ENCODE measurements at places on chromosomes 16 and 17.
A peak's percentile ranks its signal among the peaks of the same experiment; 100 is the strongest.

DNA sequence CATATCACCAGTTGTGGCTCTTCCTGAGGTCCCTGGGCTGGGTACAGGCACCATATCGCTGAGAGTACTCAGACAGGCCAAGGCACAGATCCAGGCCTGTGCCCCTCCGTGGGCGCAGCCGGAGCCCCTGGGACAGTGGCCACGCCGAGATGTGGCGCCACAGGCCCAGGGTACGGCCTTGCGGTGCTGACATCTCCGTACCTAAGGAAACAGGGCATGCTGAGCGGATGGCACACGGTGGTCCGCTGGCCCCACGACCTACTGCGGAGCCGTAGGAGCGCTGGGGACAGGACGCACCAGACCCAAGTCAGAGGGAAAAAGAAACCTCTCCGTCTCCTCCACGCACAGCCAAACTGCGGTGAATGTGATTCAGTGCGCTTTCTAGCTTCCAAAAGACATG lies 26.5 kb downstream of the NDUFAF8 start:
- DNase-seq = no peak
- peaks cover 26% of the 10 kb centered on the region for H3K36me3 ChIP-seq
- no peaks in the 10 kb centered on the region for H3K27me3 ChIP-seq
- no peaks in the 10 kb centered on the region for H3K4me1 ChIP-seq

GRCh38 chr17:39283896-39284295 lies 58.2 kb upstream of the STAC2 start:
- DNase-seq = no peak
- H3K27ac ChIP-seq = no peak overlapping the region
- no peaks in the 10 kb centered on the region for H3K4me1 ChIP-seq
- no peaks in the 10 kb centered on the region for H3K27me3 ChIP-seq
- H3K4me3 ChIP-seq = no peak overlapping the region

- no peak overlapping the region for H3K4me3 ChIP-seq
- no peak overlapping the region for H3K27ac ChIP-seq
- H3K36me3 ChIP-seq = peaks cover 71% of the 10 kb centered on the region
- no peaks in the 10 kb centered on the region for H3K27me3 ChIP-seq
Measured at GRCh38 chr16:3317315-3317999, 12.2 kb downstream of the ZNF75A start.

- H3K36me3 ChIP-seq = no peaks in the 10 kb centered on the region
- H3K4me1 ChIP-seq = no peaks in the 10 kb centered on the region
- peaks cover 42% of the 10 kb centered on the region for H3K27me3 ChIP-seq
- no peak for DNase-seq
- H3K27ac ChIP-seq = no peak overlapping the region
- H3K4me3 ChIP-seq = no peak overlapping the region
Measured at GRCh38 chr17:40671282-40671681, 6.3 kb upstream of the KRT222 start.

- no peak overlapping the region for H3K4me3 ChIP-seq
- H3K36me3 ChIP-seq = peaks cover 21% of the 10 kb centered on the region
- no peaks in the 10 kb centered on the region for H3K27me3 ChIP-seq
- H3K27ac ChIP-seq = no peak overlapping the region
Measured at GRCh38 chr16:24168856-24169255, 87.3 kb upstream of the CACNG3 start.

DNA sequence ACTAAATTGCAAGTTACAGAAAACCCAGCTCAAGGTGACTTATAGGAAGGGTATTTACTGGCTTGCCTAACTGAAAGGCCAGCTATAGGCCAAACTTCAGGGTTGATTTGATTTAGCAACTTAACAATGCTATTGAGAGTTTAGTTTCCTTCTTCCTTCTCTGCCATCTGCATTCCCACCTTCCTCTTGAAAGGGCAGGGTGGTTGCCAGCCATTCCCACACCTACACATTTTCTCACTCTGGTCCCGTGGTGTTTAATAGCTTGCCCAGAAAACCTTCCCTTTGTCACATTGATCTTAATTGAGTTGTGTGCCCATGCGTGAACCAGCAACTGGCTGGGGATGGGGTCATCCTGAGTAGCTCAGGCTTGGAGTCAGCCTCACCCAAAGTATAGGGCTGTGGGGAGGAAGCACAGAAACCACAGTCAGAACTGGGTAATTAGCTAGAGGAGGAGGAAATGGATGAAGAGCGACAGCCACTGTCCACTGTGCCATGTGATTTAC lies 194.7 kb downstream of the SPECC1 start:
- H3K27me3 ChIP-seq = no peaks in the 10 kb centered on the region
- peaks cover 5% of the 10 kb centered on the region for H3K4me1 ChIP-seq
- no peaks in the 10 kb centered on the region for H3K36me3 ChIP-seq
- H3K27ac ChIP-seq = no peak overlapping the region
- no peak overlapping the region for H3K4me3 ChIP-seq

- peaks cover 38% of the 10 kb centered on the region for H3K27me3 ChIP-seq
- H3K4me3 ChIP-seq = no peak overlapping the region
- H3K4me1 ChIP-seq = peaks cover 3% of the 10 kb centered on the region
Measured at GRCh38 chr16:67395458-67396158, 2.3 kb upstream of the TPPP3 start.

GRCh38 chr17:28657756-28658155 lies 4.0 kb downstream of the SDF2 start:
- peaks cover 29% of the 10 kb centered on the region for H3K4me1 ChIP-seq
- no peak overlapping the region for H3K27ac ChIP-seq
- no peak for DNase-seq
- H3K4me3 ChIP-seq = no peak overlapping the region
- H3K36me3 ChIP-seq = peaks cover 36% of the 10 kb centered on the region

GRCh38 chr17:73122953-73123605 lies 30.6 kb upstream of the SLC39A11 start:
- no peak overlapping the region for H3K4me3 ChIP-seq
- no peak for DNase-seq
- H3K27me3 ChIP-seq = no peaks in the 10 kb centered on the region
- H3K4me1 ChIP-seq = no peaks in the 10 kb centered on the region
- no peak overlapping the region for H3K27ac ChIP-seq

GRCh38 chr16:84842516-84843148 lies 22.8 kb downstream of the CRISPLD2 start:
- H3K36me3 ChIP-seq = no peaks in the 10 kb centered on the region
- DNase-seq = no peak
- H3K27ac ChIP-seq = no peak overlapping the region
- peaks cover 35% of the 10 kb centered on the region for H3K27me3 ChIP-seq
- no peaks in the 10 kb centered on the region for H3K4me1 ChIP-seq
- no peak overlapping the region for H3K4me3 ChIP-seq

DNA sequence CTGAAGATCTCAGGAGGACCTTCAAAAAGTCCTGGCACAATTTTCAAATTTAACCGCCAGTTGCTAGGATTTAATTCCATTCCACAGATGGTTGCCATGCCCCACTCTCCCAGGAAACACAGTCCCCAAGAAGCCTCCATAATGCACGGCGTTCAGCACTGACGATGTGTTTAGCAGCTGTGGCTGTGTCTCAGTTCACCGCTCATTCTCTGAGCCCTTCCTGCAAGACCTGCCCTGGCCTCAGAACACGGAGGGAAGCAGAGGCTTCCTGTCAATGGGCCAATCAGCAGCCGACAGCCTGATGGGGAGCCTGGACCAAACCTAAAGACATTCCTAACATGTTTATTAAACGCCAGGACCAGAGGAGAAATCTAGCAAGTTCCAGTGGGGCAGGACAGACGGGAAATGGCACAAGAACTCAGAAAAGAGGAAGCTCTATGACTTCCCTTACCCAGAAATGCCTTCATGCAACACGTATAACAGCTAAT lies 4.9 kb downstream of the MYLK3 start:
- DNase-seq = peak; percentile 8
- no peak overlapping the region for H3K4me3 ChIP-seq
- H3K4me1 ChIP-seq = peaks cover 7% of the 10 kb centered on the region
- H3K36me3 ChIP-seq = no peaks in the 10 kb centered on the region
- H3K27ac ChIP-seq = peak overlapping the region; percentile 68

DNA sequence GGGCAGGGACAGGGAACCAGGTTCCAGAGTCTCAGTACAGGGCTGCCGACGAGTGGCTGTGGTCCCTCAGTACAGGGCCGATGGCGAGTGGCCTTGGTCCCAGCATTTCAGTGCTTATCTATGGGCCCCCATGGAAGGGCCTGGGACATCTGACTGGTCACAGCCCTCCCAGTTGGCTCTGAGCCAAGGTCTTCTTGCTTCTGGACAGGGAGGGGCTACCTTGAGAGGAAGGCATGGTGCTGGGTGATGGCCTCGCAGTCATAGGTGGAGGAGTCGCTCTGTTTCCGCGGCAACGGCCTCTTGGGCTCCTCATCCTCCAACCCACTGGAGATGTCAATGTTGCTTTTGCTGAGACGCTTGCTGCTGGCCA lies 32.5 kb downstream of the PIMREG start:
- H3K4me1 ChIP-seq = no peaks in the 10 kb centered on the region
- H3K36me3 ChIP-seq = no peaks in the 10 kb centered on the region
- H3K27ac ChIP-seq = no peak overlapping the region
- no peak for DNase-seq
- no peaks in the 10 kb centered on the region for H3K27me3 ChIP-seq

DNA sequence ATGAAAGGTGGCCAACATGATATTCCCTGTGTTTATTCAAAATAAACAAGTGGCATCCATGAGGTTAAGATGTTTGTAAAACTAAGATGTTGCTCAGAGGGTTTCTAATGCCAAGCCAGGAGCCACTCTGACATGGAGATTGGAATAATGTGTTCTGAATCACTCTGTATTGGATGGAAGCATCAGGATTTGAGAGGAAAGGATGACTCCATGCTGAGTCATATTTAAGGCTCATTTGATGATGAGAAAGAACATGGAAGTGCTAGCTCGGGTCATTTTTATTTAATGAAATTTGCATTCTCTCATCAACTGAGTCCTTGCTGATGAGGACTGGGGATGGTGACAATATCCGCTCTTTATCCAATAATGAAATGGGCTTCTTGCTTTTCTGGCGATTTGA lies 6.2 kb downstream of the VAT1L start:
- H3K27me3 ChIP-seq = peaks cover 35% of the 10 kb centered on the region
- no peaks in the 10 kb centered on the region for H3K36me3 ChIP-seq
- H3K4me3 ChIP-seq = no peak overlapping the region
- no peak for DNase-seq
- no peaks in the 10 kb centered on the region for H3K4me1 ChIP-seq

- H3K4me3 ChIP-seq = no peak overlapping the region
- no peak for DNase-seq
- no peaks in the 10 kb centered on the region for H3K36me3 ChIP-seq
Measured at GRCh38 chr17:34257986-34258326, 2.9 kb downstream of the CCL2 start.

DNA sequence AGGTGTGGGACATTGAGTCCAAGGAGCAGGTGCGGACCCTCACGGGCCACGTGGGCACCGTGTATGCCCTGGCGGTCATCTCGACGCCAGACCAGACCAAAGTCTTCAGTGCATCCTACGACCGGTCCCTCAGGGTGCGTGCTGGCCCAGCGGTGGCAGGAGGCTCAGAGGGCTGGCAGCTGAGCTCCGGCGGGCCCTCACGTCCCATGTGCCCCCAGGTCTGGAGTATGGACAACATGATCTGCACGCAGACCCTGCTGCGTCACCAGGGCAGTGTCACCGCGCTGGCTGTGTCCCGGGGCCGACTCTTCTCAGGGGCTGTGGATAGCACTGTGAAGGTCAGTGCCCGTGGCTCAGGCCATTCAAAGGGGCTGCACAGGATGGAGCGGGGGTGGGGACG lies 20.4 kb downstream of the CASKIN1 start:
- H3K27ac ChIP-seq = no peak overlapping the region
- H3K27me3 ChIP-seq = no peaks in the 10 kb centered on the region
- H3K36me3 ChIP-seq = peaks cover 4% of the 10 kb centered on the region
- no peak for DNase-seq
- H3K4me3 ChIP-seq = no peak overlapping the region
- H3K4me1 ChIP-seq = no peaks in the 10 kb centered on the region

- H3K4me1 ChIP-seq = peaks cover 60% of the 10 kb centered on the region
- H3K36me3 ChIP-seq = peaks cover 31% of the 10 kb centered on the region
- H3K27ac ChIP-seq = peak overlapping the region; percentile 84
- DNase-seq = no peak
- H3K4me3 ChIP-seq = peak overlapping the region; percentile 79
Measured at GRCh38 chr17:74212209-74212912, 1.0 kb upstream of the TTYH2 start.

GRCh38 chr16:12268606-12269005 lies 292.1 kb downstream of the SNX29 start:
- no peaks in the 10 kb centered on the region for H3K36me3 ChIP-seq
- no peaks in the 10 kb centered on the region for H3K27me3 ChIP-seq
- DNase-seq = no peak
- no peak overlapping the region for H3K27ac ChIP-seq
- no peak overlapping the region for H3K4me3 ChIP-seq

DNA sequence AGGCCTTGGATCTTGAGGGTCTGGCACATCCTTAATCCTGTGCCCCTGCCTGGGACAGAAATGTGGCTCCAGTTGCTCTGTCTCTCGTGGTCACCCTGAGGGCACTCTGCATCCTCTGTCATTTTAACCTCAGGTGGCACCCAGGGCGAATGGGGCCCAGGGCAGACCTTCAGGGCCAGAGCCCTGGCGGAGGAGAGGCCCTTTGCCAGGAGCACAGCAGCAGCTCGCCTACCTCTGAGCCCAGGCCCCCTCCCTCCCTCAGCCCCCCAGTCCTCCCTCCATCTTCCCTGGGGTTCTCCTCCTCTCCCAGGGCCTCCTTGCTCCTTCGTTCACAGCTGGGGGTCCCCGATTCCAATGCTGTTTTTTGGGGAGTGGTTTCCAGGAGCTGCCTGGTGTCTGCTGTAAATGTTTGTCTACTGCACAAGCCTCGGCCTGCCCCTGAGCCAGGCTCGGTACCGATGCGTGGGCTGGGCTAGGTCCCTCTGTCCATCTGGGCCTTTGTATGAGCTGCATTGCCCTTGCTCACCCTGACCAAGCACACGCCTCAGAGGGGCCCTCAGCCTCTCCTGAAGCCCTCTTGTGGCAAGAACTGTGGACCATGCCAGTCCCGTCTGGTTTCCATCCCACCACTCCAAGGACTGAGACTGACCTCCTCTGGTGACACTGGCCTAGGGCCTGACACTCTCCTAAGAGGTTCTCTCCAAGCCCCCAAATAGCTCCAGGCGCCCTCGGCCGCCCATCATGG lies 4.0 kb upstream of the ADGRG3 start:
- no peaks in the 10 kb centered on the region for H3K36me3 ChIP-seq
- H3K27ac ChIP-seq = peak overlapping the region; percentile 22
- H3K4me1 ChIP-seq = no peaks in the 10 kb centered on the region
- no peaks in the 10 kb centered on the region for H3K27me3 ChIP-seq
- DNase-seq = no peak
- no peak overlapping the region for H3K4me3 ChIP-seq

DNA sequence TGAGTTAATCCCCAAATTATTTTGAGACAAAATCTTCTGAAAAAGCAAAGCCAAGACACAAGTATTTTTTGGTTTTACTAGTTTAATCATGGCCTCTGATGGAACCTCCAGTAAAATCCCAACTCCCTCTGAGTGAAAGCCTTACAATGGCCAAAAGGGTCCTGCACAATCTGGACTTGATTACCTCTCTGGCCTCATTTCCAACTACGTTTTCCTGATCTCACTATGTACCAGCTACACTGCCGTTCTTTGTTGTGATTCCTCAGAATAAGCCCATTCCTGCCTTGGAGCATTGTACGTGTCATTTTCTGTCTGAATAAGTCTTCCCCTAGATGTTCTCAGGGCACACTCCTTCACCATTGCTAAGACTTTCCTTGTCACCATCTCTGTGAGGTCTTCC lies 37.3 kb downstream of the SPOP start:
- H3K27ac ChIP-seq = peak overlapping the region; percentile 16
- no peaks in the 10 kb centered on the region for H3K27me3 ChIP-seq
- no peak overlapping the region for H3K4me3 ChIP-seq
- peaks cover 5% of the 10 kb centered on the region for H3K4me1 ChIP-seq

All from activated CD4-positive, alpha-beta T cell treated with anti-CD3 and anti-CD28 coated beads, Interleukin-2, amount 10 ng/mL, durations not matched to agents 7 days and 5 days (primary cell).